ENCODE measurements at places on chromosomes 12 and 14.

- no peak for DNase-seq
Observed at GRCh38 chr14:51593397-51593796, 58.3 kb upstream of the FRMD6 start.

DNA sequence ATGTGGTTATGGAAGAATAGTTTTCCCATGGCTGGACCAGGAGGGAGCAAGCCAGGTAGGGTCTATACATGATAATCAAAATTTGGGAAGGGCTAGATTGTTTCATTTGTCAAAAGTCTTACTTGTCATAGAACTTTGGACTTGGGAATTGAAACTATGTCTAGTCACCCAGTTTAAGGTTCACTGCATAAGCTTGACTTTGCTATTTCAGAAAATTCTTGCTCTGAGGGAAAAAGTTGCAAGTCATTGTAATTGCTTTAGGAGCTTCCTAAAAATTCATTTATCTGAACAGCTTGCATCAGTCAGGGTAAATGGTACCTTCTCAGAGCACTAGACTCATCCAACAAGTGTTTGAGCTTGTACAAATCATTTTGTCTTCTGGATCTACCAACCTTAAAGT lies 1194.7 kb downstream of the GALC start:
- no peak for DNase-seq

- DNase-seq, result no peak
Observed at GRCh38 chr14:51208982-51209381, 31.1 kb upstream of the TMX1 start.

DNA sequence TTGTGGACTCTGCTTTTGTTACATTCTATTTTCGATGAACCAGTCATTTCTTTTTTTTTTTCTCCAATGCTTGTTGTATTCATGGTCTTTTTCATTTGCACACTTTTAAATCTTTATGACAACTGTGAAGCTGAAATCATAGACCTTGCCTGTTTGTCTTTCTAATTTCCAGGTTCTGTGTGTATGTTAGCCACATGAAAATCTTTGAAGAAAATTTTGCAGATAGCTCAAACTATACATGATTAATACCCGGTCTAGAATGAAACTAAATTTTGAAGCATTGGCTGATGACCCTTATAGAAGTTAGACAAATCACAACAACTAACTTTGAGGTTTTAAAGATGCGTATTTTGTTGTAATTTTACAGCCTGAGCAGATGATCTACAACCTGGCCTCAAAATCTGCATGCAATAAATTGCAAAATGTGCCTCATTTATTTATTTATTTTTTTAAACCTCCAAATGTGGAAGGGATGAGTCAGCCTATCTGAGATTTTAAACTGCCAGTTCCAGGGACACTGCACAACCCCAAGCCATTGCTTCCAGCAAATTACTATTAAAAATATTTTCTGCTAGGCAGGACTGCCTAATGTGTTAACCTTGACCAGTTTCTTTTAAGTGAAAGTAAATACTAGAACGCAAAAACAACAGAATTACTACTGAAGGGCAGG lies 96.3 kb upstream of the NAV3 start:
- DNase-seq, result no peak

DNA sequence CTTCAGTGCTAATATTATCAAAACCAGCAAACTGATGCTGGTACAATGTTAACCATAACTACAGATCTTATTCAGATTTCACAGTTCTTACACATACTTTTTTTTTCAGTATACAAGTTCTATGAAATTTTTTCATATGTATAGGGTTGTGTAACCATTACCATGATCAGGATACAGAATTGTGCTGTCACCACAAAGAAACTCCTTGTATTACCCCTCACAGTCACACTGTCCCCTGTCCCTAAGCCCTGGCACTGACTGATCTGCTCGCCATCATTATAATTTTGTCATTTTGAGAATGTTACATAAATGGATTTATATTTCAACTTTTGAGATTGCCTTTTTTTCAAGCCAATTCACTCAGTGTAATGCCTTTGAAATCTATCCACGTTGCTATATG lies 21.3 kb upstream of the NFKBIA start:
- no peak for DNase-seq

- DNase-seq, result no peak
Observed at GRCh38 chr12:40192704-40193255, 32.0 kb upstream of the LRRK2 start.

DNA sequence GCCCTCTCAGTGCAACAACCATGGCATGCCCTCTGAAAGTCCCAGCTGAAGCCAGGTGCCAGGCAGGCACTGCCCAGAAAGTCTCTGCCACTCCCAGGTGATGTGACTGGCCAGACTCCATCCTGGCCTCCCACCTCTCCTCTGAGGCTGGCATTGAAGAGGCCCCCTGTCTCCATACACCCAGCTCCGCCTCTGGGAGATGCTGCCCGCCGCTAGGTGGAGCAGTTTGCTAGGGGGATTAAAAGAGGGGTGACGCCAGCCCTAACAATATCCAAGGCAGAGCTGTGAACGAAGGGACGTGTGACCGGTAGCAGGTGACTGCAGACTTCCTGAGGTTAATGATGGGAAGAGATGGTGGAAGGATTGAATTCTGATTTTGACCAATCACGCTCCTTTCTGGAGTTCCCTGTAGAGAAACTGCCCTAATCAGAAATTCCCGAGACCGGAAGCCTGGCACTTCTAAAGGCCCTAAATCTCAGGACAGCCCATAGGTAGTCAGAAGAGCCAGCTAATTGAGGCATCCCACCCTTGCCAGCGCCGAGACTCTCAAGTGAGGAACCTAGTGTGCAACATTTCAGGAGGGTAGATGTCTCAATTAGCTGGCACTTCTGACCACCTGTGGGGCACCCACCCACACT lies 8.3 kb upstream of the PLEK2 start:
- DNase-seq, result peak; percentile 79

GRCh38 chr12:92022093-92022492 lies 123.6 kb downstream of the BTG1 start:
- DNase-seq, result no peak

- DNase-seq, result no peak
Observed at GRCh38 chr12:111488271-111488670, 82.5 kb downstream of the SH2B3 start.

GRCh38 chr14:89298056-89298834 lies 118.8 kb downstream of the FOXN3 start:
- no peak for DNase-seq

DNA sequence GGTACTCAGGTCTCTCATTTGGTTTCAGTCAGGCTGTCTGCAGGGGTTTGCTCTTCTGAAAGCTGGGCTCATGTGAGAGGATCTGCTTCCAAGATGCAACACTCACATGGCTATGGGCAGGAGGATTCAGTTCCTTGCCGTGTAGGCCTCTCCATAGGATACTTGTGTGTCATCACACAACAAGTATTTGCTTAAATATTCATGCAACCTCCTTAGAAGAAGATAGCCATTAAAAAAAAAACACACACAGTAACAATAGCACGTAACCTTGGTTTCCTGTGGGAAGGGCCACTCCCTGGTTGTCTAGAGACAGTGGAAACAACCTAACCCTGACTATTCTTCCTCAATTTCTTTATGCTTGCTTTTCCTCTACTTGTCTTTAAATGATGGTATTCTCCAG lies 31.8 kb upstream of the CLEC4E start:
- no peak for DNase-seq

- no peak for DNase-seq
Observed at GRCh38 chr14:58665773-58666500, 28.2 kb downstream of the DACT1 start.

DNA sequence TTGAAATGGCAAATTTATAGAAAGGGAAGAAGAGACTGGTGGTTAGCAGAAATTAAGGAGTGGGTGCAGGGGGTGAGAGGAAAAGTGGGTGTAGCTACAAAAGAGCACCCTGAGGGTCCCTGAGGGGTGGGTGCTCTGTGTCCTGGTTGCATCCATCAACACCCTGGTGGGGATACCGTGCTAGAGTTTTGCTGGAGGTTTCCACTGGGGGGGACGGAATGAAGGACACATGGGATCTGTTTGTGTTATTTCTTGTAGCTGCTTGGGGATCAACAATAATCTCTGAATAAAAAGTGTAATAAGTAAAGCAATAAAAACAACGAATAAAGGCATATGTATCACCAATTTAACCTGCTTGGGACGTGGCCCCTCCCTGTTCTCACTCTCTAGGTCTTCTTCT lies 175.3 kb downstream of the KIF26A start:
- no peak for DNase-seq

DNA sequence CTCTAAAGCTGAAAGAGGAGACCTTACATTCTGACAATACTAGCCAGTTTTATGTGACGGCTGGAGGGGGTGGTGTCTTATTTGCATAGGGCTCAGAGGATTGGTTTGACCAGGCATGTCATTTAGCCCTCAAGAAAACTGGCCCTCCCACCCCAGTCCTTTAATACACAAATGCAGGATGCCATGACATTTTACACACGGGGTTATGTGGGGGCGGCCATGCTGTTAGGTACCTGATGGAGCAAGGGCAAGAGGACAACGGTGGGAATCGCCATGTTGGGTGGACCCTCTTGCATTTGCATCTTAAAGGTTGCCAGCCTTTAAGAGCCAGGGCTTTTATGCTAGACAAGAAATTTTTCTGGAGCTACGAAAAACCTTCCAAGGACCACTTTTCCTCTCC lies 23.3 kb downstream of the MDM2 start:
- DNase-seq, result no peak

- no peak for DNase-seq
Observed at GRCh38 chr14:59183150-59183549, 5.3 kb upstream of the DAAM1 start.

GRCh38 chr14:68518166-68518565 lies 274.7 kb downstream of the ZFP36L1 start:
- no peak for DNase-seq

DNA sequence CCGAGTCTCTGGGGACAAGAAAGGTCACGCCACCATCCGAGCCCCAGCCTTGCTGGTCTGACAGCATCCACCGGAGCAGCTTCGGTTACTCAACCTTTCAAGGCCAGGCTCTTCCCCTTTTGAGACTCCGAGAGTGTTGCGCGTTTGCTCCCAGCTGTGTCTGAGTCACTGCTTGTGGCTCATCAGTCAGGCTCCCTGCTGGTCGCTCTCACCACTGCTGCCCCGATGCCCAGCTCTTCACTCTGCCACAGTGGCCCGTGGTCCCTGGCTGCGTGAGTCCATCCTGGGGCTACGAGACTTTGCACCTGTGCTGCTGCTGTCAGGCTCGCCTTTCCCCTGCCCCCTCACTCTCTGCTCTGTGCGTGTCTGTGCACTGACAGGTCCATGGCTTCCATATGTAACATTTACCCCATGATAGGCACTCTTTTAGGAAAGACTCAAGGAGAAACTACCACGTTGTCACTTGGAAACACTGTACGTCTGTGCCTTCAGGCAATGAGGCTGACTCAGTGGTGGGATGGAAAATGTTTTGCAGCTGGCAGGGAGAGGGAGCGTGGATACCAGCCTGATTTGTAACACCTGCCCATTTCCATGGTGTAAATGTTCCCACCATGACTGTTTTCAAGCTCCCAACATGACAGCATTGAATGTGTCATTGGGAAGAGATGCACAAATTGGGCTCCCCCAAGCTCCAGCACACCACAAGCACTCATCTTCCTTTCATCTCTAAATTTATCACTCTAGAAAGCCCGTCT lies 350.7 kb downstream of the TMEM132D start:
- no peak for DNase-seq

GRCh38 chr14:85175556-85175955 lies 354.4 kb upstream of the FLRT2 start:
- no peak for DNase-seq

DNA sequence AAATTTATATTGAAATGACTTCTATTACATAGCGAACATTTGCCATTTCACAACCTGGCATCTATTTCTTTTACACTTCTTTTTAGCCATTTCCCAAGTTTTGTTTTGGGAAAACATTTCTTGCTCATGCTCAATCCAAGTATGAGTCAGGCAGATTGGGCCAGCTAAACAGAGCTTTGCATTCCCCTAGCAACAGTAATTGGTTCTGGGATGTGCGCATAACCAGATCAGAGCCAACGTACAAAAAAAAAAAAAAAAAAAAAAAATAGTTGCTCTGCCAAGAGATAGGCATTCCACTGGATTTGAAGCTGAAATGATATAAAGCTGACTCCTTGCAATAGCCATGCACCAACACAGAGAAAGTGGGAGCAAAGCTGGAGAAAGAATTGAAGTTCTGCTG lies 37.5 kb downstream of the PLCZ1 start:
- no peak for DNase-seq

DNA sequence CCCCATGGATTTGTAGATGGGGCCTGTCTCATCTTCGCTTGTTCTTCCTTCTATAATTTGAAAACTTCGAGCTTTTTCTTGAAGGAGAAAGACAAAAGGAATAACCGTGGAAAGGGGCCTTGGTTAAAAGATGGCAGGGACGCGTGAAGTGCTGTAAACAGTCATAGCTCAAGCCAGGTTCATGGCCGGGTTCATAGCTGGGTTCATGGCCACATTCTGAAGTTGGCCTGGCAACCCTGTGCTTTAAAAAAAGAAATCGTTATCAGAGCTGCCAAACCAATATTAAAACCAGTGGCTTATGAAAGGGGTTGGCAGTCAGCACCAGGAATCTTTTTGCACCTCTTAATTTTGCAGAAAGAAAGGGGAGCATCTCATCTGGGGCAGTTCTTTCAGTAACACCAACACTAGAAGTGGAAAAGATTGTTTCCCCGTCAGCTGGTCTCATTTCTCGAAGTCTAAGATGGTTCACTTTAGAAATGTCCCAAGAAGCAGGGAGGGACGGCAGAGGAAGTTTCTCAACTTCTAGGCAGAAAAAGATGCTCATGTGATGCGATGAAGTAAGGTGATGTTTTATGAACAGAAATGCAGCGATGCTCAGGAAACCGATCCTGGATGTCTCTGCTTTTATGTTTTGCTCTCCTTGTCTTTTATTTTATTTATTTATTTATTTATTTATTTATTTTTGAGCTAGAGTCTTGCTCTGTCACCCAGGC lies 193.1 kb upstream of the TBX3 start:
- no peak for DNase-seq

Data from hematopoietic multipotent progenitor cell treated with erythropoietin and hydrocortisone succinate and interleukin-3 and kit ligand, for 15 days (in vitro differentiated cells).